ENCODE measurements at places on chromosomes 7 and 10.

DNA sequence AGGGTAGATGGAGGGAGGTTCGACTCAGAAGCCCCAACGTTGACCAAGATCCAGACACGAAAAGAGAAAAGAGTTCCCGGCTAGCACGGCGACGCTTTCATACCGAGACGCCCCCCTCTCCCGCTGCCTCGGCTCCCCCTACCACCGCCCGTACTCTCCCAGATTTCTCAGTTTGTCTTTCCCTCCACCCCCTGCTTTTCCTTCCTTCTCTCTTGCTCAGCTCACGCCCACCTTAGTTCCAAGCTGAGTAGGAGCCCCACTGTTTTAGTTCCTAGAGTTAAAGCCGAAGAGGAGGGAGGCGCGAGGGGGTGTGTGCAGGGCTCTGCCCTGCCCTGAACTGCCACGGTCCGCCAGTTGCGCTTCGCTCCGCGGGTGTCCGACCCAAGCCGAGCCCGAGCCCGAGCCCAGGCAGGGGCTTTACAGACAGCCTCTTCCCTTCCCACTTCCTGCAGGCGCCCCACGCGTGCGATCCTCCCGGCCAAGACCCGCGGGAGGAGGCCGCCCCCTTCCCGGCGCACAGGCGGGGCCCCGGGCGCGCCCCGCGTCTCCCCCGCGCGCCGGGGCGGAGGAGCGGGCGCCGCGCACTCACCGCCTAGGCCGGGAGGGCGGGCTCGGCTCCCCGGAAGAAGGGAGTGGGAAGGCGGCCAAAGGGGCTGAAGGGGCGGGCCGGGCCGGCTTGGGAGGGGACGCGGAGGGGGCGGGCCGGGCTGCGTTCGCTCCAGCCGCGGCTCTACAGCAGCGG is at the start of gene EPHB6:
Gene EPHB6 (plus strand): TSS at position 705 of the 742 bp plus-strand sequence. CDS start 8,152 bp downstream, outside the sequence.
- peak; percentile 84 for DNase-seq

GRCh38 chr7:86437951-86438450 is 205.7 kb upstream of the GRM3 start:
- DNase-seq = no peak

- DNase-seq = no peak
Measured at GRCh38 chr7:33053721-33054120, 8.9 kb downstream of the NT5C3A start.

DNA sequence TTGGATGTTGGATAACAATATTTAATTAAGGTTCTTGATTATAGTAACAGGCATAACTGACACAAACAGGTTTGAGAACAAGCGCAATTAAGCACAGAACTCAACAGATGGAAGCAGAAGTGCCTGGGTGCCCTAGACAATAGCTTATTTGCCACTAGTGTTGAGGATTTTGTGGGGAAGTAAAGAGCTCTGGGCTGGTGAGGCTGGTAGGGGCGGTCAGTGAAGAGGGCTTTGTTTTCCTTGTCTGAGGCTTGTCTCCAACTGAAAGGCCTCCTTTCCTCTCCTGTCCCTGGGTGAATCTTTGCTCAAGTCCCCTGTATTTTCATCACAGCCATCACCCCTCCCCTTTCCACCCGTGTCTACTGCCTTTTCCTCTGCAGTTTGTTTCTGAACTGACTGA is 104.6 kb downstream of the KAT6B start:
- DNase-seq = no peak

DNA sequence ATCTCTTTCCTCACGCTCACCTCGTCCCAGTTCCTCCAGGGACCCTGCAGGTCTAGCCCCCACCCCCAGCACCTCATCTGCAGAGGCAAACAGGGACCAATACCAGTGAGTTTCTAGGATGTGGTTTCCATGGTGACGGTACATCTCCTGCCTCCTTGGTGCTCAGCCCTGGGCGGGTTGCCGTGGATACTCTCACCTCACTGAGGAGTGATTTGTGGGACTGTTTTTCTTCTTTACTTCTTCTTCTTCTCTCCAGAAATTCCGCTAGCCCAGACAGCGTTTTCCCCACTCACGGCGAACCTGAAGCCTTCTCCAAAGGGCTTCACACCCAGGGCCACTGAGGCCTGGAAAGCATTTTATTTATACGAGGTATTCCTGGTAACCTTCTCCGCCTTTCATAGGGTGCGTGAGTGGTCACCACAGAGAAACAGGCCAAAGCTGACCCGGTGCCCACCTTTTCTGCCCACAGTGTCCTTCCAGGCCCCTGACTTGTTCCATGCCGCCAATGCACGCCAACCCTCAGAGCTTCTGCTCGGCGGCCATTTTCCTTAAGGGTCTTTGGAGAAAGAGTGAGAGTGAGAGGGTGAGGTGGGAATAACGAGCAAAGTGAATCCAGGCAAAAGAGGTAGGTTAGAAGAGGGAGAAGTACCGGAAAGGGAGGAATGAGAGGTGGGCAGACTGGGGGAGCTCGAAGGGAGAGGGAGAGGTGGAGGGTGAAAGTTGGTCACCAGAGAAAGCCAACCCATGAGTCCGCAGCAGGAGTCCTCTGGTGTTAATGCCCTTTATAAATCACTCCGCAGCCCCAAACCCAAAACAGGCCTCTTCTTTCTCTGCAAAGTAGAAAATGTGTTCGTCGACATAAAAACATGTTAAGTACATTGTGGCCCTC is 15.5 kb downstream of the FAM241B start:
- DNase-seq = no peak

DNA sequence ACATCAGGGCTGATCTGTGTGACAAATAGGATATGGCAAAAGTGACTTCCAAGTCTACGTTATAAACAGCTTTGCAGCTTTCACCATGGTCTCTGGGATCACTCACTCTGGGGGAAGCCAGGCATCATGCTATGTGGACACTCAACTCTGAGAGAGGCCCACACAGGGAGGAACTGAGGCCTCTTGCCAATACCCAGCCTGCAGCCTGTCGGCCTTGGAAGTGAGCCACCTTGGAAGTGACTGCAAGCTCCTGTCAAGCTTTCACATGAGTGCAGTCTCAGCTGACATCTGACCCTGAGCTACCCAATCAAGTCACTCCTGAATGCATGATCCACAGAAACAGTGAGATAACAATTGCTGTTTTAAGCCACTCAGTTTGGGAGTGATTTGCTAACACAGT is 56.5 kb downstream of the MMRN2 start:
- DNase-seq = no peak

DNA sequence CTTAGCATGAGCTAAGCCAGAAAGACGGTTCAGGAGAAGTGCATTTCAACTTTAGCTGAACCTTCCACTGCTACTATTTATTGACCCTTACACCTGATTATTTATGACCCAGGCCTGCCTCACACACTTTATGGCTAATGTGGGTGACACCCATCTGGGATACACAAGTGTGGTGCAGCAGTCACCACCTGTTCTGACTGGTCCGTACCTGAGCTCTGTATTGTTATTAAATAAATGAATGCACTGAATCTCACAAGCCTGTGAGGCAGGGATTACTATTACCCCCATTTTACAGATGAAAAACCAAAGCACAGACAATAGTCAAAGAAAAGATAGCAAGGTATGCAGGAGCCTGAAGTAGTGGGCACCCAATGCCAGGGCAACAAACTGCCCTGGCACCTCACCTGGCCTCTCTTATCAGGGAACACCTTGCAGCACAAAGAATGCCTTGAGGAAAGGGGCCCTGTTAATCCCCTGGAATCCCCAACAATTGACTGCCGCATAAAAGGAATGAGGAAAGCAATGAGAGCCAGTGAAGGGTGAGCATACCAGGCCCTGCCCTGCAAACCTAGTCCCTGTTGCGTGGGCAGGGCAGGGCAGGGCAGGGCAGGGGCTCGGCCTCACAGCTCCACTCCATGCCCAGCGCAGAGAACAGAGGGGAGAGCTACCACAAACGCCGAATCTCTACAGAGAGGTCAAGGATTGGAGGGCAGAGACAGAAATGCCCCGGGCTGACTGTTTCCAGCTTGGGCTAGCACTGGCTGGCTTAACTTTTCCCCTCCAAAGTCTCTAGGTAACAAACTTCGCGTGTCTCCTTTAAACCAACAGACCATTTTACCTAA is 1.3 kb downstream of the ANXA11 start:
- DNase-seq = no peak

GRCh38 chr7:27116031-27116961 is 13.8 kb upstream of the HOXA2 start:
- no peak for DNase-seq

DNA sequence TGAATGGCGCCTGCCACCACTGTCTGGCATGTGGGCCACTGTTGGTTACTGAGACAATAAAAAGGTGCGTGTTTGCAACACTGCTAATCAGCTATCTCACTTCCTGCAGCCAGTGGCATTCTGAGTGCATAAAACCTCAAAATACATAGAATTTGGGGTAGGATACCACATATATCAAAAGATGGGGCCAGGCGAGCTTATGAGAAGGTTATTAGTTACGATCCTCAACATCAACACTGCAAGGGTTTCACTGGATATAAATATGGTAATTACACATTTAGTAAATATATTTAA is 200.2 kb downstream of the WDR37 start:
- DNase-seq = no peak

GRCh38 chr7:97623333-97623732 is 108.6 kb upstream of the TAC1 start:
- no peak for DNase-seq

- no peak for DNase-seq
Measured at GRCh38 chr10:9621216-9621615, 1396.5 kb upstream of the CELF2 start.

DNA sequence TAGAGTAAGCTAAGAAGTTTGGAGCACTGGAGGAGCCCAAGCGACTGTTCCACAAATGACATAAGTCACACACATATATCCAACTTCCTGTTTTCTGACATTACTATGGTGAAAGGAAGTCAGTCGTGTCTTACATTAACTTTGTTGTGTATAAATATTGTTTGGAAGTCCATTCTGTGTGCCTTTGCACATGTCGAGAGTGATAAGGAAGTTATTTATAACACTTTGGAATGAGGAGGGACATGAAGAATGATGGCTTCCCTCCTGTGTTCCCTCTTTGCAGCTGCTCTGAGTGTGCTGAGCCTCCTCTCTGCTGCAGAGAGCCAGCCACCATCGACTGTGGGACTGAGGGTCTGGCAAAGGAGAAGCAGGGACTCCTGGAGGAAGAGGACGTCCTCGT is 40.4 kb upstream of the MGMT start:
- no peak for DNase-seq

- DNase-seq = no peak
Measured at GRCh38 chr10:1731592-1731991, 5.7 kb downstream of the ADARB2 start.

DNA sequence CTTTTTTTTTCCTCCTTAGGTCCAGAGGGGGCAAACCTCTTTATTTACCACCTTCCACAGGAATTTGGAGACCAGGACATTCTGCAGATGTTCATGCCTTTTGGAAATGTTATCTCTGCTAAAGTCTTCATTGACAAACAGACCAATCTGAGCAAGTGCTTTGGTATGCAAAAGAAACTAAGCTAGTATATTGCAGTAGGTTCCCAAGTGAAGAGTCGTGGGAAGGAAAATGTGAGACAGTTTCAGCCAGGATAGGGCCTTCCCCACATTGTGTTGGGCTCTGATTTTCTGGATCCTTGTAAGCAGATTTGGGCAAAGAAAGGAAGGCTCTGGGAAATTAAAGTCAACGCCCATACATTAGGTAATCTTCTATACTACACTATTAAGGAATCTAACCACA is 285.6 kb downstream of the USP6NL start:
- no peak for DNase-seq

- no peak for DNase-seq
Measured at GRCh38 chr7:64758151-64758550, 36.1 kb upstream of the ZNF138 start.

GRCh38 chr7:93530701-93531100 is 43.8 kb downstream of the CALCR start:
- no peak for DNase-seq

- DNase-seq = peak; percentile 24
Measured at GRCh38 chr10:48475943-48476278, 129.0 kb downstream of the ARHGAP22 start.
